BJ (cell line): ENCODE measurements at places on chromosomes 6 and 20.
A peak's percentile ranks its signal among the peaks of the same experiment; 100 is the strongest.

- no peak for DNase-seq
These were observed 3.3 kb upstream of the OXT start for GRCh38 chr20:3068075-3068474.

DNA sequence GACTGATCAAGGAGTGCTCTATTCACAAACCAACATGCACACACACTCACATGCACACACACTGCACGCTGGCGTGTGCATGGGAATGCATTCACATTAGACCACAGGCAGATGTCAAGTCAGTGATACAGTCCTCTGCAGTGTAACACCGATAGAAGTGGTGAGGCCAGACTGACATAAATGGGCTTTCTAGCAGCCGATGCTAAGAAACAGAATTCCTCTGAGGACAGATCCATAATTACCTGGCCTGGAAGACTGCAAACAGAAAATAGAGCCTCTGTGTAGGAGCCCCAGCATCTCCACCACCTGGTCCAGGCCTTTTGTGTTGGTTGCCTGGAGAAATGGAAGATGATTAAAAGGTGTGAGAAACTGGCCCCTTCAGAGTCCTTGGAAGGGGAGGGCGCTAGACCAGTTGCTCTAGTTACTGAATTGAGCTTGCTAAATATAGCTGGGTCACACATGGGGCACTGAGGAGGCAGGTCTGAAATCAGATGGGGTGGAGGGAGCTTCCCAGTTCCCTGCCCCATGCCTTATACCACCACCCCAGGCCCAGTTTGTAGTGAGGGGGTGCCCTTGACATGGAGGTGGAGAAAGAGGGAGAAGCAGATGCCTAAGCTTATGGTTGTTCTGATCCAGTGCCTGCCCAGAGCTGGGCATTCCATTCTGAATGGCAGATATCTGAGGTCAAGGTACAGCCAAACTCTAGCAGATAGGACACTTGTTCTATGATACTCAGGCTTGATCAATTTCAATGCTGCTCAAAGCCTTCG lies 233.8 kb downstream of the LRFN2 start:
- DNase-seq = no peak

DNA sequence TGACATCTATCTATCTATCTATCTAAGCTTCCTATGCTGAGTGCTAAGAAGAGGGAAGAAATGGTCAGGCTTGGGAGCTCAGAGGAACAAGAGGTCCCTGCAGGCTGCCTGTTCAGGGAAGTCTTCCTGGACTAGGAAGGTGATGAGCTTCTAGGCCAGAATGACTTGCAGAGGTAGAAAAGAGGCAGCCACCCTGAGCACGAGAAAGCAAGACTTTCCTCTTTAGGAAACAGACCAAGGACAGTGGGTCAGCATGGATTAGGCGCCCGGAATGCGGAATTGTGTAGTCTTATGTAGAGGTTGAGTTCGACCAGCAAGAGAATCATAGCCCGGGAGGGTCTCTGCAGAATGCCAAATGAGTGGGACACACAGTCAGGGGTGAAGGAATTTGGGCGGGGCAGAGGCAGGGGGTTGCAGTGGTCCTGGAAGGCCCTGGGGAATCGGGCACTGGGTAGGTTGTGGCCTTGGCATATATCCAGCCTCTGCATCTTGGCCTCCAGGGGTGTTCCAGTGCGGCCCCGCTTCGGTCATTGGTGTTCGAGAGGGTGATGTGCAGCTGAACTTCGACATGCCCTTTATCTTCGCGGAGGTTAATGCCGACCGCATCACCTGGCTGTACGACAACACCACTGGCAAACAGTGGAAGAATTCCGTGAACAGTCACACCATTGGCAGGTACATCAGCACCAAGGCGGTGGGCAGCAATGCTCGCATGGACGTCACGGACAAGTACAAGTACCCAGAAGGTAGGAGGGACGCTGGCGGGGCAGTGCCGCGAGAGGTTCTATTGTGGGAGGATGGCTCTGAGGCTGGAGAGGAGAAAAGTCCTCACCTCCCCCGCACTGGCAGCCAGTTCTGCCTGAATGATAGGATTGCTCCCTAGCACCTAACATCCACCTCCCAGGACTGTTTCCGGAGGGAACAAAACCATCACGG lies 32.1 kb downstream of the TGM3 start:
- DNase-seq = no peak

DNA sequence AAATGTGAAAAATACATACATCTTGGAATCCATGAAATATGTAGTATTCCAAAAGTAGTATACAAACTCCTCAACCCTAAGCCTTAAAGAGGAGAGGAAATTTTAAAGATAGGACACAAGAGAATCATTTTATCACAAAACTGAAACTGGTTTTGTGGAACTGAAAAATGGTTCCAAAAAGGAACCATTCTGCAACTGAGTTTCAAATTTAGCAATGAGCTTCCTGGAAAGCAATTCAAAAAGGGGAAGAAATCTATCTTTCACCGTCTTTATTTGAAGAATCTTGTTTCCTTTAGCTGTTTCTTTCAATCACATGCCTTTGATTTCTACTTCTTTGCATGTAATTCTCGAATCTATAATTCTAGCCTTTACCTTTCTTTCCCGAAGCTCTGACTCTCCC lies 32.2 kb upstream of the LAMP5 start:
- no peak for DNase-seq

- no peak for DNase-seq
These were observed 25.9 kb upstream of the EFHC1 start for GRCh38 chr6:52394251-52394666.

DNA sequence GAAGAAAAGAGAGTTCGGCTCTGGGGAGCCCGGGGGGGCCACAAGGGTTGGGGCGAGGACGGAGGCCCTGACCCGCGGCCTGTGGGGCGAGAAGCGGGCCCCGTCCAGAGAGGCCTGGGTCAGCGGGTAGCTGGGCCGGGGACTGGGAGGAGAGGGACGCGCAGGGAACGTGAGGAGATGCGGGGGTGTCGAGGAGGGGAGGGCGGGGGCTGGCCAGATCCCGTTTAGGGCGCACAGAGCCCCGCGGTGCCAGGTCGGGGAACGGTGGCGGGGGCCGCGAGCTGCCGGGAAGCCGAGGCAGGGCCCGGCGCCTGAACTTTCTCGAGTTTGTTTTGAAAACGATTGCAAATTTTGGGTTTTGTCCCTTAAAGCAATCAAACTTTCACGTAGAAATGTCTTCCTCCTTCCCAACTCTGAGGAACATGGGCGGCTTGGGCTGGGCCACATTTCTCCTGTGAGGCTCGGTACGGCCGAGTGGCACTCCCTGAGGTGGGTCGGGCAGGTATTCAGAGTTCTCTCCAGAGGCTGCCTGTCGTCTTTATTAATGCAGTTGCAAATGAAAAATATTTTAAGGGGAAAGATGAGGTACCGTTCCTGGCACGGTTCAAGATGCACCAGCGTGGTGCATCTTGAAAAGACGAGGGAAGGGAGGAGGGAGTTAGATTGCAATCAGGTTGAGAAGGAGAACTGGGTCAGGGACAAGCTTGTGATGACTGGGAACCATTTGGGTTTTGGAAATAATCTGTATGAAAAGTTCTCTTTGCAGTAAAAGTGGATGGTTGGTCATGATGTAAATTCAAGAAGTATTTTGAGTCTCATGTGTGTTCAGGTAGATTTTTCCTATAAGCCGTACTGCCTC lies 972 bp downstream of the RNF8 start:
- no peak for DNase-seq

- peak; percentile 8 for DNase-seq
These were observed 29.8 kb downstream of the RHAG start for GRCh38 chr6:49606721-49607390.

DNA sequence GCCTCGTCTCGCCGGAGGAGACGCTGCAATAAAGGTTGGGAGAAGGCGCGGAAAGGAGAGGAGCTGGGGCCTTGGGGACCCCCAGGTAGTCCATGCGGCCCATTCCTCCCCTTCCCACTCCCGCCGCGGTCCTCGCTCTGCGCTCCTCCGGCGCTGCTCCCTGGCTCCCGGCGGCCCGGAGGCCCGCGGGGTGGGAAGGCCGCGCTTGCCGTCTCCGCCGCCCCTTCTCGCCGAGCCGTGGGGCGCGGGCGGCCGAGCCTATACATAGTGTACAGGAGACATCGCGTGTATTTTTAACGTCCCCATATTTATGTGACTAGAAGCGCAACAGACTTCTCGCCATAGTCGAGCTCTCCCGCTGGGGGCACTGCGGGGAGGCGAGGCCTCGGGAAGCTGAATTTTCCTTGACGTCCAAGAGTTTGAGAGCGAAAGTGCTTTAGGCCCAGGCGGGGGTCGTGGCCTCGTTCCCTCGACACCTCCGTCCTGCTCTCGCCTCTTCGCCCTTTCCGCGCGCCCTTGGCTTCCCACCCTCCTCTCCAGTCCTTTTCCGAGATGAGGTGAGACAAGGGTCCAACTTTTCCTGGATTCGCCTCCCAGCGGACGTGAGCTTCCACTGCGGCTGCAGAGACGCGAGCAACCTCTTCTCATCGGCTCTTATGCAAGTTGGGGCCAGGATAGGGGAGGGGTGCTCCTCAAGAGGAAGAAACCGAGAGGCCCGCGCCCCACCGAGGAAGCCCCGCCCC lies 29.0 kb downstream of the SLC12A5 start:
- DNase-seq = no peak

DNA sequence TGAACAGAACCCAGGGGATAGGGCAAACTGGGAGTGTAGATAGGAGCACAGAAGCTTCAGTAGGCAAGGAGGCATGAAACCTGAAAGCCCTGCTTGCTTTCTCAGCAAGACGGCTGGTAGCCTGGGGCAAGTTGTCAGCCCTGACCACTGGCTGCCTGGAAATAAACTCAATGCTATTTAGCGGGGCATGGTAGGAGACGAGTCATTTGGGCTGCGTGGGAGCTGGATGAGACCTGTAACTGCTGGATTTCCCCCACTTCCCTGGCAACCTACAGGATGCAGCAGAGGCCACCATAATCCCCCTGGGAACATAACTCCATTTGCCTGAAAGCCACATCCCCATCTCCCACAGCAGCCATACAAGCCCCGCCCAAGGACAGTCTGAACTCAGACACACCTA lies 332.6 kb upstream of the TBX18 start:
- no peak for DNase-seq

GRCh38 chr6:37314487-37315156 lies 39.2 kb upstream of the RNF8 start:
- no peak for DNase-seq

- DNase-seq = no peak
These were observed 50.6 kb upstream of the SLC32A1 start for GRCh38 chr20:38673725-38674091.

GRCh38 chr6:27476090-27476489 lies 3.2 kb upstream of the ZNF184 start:
- DNase-seq = no peak

DNA sequence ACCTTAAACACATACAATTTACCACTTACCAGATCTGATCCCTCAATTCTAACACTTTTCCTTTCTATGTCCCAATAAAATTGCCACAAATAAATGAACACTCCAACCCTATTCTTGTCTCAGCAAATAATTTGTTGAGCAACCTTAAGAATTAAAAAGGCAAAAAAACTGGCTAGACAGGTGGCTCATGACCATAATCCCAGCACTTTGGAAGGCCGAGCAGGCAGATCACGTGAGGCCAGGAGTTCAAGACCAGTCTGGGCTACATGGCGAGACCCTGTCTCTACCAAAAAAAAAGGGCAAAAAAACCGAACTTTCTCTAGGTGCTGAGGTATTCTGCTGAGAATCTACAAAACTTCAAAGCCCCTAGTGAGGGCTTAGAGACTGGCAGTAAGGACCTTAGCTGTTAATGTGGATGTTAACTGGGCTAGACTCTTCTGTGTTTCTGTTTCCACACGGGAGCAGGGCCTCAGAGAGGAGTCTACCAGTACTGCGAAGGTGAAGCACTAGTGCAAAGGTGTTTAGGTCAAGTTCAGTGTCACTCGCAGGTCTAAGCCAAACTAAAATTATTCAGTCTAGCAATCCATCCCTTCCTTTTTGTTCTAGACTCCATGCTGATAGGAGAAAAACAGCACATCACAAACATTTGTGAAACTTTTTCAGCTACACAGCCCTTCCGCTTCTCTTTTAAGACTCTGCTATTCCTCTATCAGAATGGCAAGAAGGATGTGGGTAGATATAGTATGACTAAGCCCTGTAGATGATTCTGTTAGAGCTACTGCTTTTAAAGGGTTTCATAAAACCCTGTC lies 2.6 kb downstream of the FASTKD5 start:
- DNase-seq = no peak

GRCh38 chr20:57659517-57660180 lies 39.4 kb upstream of the ZBP1 start:
- DNase-seq = no peak

GRCh38 chr6:11805259-11806053 lies 26.9 kb upstream of the ADTRP start:
- no peak for DNase-seq

- DNase-seq = no peak
These were observed 8.5 kb downstream of the CNPY3 start for GRCh38 chr6:42937548-42938427.

GRCh38 chr6:100946711-100947110 lies 65.6 kb upstream of the ASCC3 start:
- DNase-seq = no peak

- DNase-seq = no peak
These were observed 6.8 kb downstream of the CGA start for GRCh38 chr6:87088076-87088475.

- peak; percentile 13 for DNase-seq
These were observed 16.6 kb downstream of the SLC22A1 start for GRCh38 chr6:160137989-160138835.

GRCh38 chr6:49979584-49979983 lies 10.2 kb upstream of the DEFB113 start:
- no peak for DNase-seq

- no peak for DNase-seq
These were observed 649 bp upstream of the CSNK2A1 start for GRCh38 chr20:544153-544725.

GRCh38 chr6:37239950-37240713 lies 17.4 kb upstream of the TBC1D22B start:
- peak; percentile 97 for DNase-seq

GRCh38 chr6:97049253-97050011 lies 124.9 kb downstream of the KLHL32 start:
- no peak for DNase-seq

GRCh38 chr6:74912234-74912633 lies 293.6 kb downstream of the COL12A1 start:
- DNase-seq = no peak

DNA sequence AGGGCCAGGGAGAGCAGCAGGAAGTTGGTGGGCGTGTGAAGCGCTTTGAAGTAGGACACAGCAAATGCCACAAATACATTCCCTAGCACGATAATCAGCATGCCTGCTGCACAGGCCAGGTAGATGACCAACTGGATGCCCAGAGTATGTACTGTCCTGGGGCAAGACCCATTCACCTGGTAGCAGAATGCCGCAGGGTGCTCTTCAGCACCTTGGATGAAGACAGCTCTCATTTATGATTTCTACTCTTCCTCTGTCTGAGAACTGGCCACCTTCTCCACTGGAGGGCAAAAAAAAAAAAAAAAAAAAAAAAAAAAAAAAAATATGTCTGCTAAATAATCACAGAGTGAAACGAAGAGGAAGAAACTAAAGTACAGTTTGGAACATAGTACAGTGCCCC lies at the start of gene TAAR5:
Gene TAAR5 (minus strand): TSS at position 288 of the 400 bp plus-strand sequence. CDS start 55 bp downstream, at position 233.
- DNase-seq = no peak

- peak; percentile 96 for DNase-seq
These were observed 197.9 kb downstream of the TFAP2C start for GRCh38 chr20:56826705-56827665.
